H1 (cell line): ENCODE measurements at places on chromosomes 6 and 20. TPM values are rescaled to one million over a fixed set of nuclear protein-coding genes. Genes with fewer than 3 reads are reported as not detected.
A peak's percentile ranks its signal among the peaks of the same experiment; 100 is the strongest.

Gene WFDC5
- not detected in 2 replicates for total RNA-seq

Gene BCL2L1
- total RNA-seq: 64.9 and 66.0 TPM in 2 replicates

DNA sequence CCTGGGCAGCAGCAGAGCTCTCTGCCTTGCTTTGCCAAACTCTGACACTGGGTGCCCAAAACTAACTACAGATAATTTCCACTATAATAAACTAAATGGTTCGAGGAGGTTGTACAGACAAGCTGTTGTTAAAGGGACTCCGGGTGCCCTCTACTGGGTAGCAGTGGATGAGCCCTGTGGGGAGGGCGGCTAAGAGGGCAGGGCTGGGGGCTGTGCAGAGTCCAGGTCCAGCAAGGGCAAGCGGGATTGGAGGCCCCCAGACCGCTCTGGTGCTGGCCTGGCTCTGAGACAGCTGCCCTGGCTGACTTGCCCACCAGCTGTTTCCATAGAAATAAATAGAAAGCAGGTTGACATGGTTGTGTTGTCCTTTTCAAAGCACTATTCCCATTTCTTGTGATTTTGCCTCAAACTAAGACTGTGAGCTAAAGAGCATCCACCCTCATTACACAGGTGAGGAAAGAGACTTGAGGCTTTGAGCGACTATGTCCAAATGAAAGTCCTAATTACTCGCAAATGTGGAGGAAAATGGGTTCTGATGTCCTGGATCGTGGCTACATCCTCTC, 167.6 kb upstream of the CST7 start:
- no peaks in the 10 kb centered on the region for H3K27me3 ChIP-seq
- H3K4me1 ChIP-seq: no peaks in the 10 kb centered on the region
- H3K27ac ChIP-seq: no peak overlapping the region
- no peak overlapping the region for H3K4me3 ChIP-seq
- peak; percentile 55 for DNase-seq

DNA sequence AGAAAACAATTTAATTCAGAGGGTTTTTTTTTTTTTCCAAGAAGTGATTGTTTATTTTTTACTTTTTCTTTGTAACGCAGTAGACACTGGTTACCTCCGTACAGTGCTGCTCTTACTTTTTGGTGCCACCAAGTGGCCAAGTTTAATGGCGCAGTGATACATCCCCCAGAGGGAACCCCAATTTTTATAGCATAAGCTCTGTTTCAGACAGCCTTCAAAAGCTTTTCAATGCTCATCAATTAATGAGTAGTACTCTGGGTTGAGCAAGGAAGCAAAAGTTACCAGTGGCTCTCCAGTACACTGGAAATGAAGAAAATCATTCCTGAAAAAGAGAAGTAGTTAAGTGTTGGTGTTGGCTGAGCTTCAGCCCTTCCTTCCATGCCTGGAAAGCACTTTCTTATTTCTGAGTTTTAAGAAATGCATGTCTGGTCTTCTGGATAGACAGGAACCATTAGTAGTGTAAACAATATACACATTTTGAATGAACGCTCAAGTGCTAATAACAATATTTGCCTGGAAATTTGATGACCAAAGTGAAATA, 129.1 kb upstream of the SMLR1 start:
- no peaks in the 10 kb centered on the region for H3K4me1 ChIP-seq
- no peaks in the 10 kb centered on the region for H3K27me3 ChIP-seq
- no peak for DNase-seq
- H3K4me3 ChIP-seq: no peak overlapping the region

DNA sequence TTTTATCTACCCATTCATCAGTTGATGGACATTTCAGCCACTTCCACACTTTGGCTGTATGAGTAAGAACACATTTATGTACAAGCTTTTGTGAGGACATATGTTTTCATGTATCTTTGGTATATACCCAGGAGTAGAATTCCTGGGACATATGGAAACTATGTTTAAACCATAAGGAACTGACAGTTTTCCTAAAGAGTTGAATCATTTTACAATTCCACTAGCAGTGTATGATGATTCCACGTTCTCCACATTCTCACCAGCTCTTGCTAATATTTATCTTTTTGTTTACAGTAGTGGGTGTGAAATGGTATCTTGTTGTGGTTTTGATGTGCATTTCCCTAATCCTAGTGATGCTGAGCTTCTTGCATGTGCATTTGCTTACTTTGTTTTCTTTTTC, 338.1 kb downstream of the PLCB1 start:
- no peak overlapping the region for H3K4me3 ChIP-seq
- no peaks in the 10 kb centered on the region for H3K4me1 ChIP-seq
- H3K27ac ChIP-seq: no peak overlapping the region
- H3K36me3 ChIP-seq: no peaks in the 10 kb centered on the region
- DNase-seq: no peak
- no peaks in the 10 kb centered on the region for H3K27me3 ChIP-seq

- H3K4me3 ChIP-seq: no peak overlapping the region
- H3K4me1 ChIP-seq: no peaks in the 10 kb centered on the region
- H3K27ac ChIP-seq: no peak overlapping the region
- no peaks in the 10 kb centered on the region for H3K36me3 ChIP-seq
- no peaks in the 10 kb centered on the region for H3K27me3 ChIP-seq
- no peak for DNase-seq
These were observed 435.5 kb upstream of the NRSN1 start for GRCh38 chr6:23690453-23691049.

DNA sequence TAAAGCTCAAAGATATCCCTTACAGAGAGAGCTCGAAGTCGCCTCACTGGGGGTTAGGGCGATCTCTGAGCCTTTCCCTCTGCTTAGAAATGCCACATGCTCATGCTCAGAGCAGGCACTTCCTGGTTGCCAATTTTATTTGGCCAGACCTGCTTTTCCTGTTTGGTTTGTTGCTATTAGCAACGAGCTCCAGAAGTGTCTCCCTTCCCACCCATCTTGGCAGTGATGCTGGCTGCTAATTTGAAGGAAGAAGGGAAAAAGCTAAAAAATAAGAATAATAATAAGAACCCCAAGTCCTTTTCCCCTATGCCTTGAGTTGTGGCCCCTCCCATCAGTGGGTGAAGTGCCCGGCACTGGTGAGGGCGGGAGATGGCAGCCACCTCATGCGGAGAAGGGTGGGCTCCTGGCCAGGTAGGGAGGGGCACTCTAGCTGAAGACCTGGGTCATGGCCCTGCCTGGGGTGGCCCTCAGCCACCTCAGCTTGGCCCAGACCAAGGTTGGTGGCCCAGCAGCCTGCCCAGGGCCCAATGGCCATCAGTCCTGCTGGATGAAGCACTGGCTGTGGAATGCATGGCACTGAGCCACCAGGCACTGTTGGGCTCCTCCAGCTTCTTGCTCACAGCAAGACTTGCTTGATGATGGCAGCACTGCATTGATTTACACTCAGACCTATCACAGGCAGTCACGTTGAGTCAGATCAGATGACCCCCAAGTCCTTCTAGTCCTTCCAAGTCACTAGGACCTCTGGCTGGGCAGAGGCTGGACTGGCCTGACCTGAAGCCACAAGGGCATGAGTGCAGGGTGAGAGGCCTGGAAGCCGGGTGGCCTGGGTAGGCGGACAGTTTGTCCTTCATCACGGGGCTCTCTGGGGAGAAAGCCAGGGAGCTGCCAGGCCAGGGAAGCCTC, 79.0 kb downstream of the SYNJ2 start:
- no peaks in the 10 kb centered on the region for H3K4me1 ChIP-seq
- H3K4me3 ChIP-seq: no peak overlapping the region
- no peaks in the 10 kb centered on the region for H3K36me3 ChIP-seq
- 0 out of 2 replicates have a peak overlapping the region, but pooled peaks have one; percentile 38 for H3K27ac ChIP-seq

DNA sequence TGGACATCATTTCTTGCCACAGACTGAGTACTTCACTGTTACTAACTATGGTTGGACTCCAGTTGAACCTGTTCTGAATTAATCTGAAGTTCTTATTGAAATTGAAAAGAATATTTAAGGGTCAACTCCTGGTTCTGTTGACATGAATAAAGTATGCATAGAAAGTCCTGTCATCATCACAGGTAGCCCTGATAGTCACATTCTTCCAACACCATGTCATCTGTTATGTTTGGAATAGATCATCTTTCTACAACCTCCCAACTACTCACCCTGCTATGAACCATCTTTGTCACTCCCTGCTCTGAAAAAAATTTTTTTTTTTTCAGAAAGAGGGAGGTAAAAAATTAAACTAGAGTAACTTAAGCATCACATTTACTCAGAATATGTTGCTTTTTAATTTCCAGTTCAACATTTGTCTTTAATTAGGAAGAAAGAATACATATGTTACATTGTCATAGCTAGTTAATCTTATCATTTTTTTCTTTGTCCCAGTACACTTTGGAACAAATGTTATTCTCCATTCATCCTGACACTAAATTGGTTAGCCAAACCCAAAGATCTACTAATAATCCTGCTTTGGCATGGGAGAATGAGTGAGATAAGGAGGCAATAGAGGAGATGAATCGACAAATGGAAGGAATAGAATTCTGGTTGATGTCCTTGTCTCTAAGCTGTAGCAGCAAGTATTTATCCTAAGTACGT, 775.1 kb upstream of the NRSN1 start:
- no peaks in the 10 kb centered on the region for H3K36me3 ChIP-seq
- no peak overlapping the region for H3K27ac ChIP-seq
- DNase-seq: no peak

DNA sequence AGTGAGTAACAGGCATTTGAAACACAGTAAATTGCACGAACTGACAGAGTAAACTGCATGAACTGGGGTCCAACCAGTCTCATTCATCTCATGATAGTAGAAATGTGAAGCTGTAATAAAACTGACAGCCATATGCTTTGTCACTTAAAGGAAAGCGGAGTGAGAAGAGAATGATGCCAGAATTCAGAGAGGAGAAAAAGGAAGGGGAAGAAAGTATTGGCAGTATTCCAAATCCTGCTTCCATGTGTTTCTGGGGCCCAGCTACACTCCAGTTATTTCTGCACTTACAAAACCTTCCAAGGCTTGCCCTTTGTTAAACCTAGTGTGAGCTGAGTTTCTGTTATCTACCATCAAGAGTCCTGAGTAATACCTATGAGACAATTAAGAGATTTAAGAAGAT, 17.2 kb downstream of the SNX14 start:
- no peak overlapping the region for H3K27ac ChIP-seq
- peaks cover 2% of the 10 kb centered on the region; the same call in 1 of the 2 replicates for H3K4me1 ChIP-seq
- no peaks in the 10 kb centered on the region for H3K36me3 ChIP-seq
- no peak overlapping the region for H3K4me3 ChIP-seq

DNA sequence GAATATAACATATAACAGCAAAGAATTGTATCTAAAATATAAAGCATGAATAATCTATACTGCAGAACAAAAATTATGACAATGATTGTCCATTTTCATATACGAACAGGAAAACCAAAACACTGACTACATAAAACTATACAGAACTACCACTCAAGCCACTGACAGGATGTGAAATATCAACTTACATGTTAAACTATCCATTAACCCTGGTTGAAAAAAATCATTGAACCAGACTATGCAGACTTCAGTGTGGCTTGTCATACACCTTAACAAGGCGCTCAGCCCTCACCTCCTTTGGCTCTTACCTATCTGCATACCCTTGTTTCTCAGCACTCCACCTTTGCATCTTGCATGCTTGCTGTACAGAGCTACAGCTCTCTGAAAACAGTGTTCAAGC, 34.9 kb downstream of the ASCC3 start:
- H3K4me1 ChIP-seq: no peaks in the 10 kb centered on the region
- no peak for DNase-seq
- H3K27ac ChIP-seq: no peak overlapping the region
- no peak overlapping the region for H3K4me3 ChIP-seq
- H3K36me3 ChIP-seq: 0 out of 2 replicates have a peak, but pooled peaks cover 4% of the 10 kb centered on the region
- H3K27me3 ChIP-seq: no peaks in the 10 kb centered on the region

DNA sequence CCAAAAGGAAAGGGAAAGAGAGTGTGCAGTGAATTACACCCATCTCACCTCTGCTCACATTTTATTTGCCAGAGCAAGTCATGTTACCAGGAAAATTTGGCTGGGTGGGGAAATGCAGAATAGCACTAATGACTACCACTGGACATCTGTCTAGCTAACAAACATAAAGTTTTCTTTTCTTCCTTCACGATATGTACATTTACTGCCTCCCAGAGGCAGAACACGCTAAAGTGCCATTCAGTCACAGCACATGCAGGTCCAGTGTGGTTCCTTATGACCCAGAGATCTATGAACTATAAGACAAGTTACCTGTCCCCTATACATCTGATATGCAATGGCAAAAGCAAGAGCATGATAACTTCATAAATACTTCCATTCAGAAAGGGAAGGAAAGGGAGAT, 194.1 kb downstream of the OGFRL1 start:
- H3K4me1 ChIP-seq: no peaks in the 10 kb centered on the region
- no peak overlapping the region for H3K27ac ChIP-seq
- H3K27me3 ChIP-seq: no peaks in the 10 kb centered on the region
- H3K4me3 ChIP-seq: no peak overlapping the region
- H3K36me3 ChIP-seq: no peaks in the 10 kb centered on the region

DNA sequence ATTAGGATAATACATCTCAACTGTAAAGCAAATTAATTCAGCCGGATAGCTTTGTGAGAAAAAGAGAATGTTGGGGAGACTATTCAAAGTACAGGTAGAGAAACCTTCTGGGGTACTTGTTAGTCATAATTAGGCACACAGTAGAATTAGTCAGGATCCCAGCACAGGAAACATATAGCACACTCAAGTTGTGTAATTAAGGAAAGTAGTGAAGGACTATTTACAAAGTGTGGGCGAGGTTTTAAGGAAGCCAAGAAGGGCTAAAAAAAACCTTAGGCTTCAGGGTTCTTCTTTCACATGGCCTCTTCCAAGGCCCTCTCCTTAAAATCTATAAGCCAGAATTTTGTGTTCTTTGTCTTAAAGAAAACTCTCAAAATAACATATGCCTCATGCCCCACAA, 126.7 kb downstream of the RTN4IP1 start:
- no peak overlapping the region for H3K4me3 ChIP-seq
- no peaks in the 10 kb centered on the region; the same call in 1 of the 2 replicates for H3K27me3 ChIP-seq
- no peaks in the 10 kb centered on the region for H3K36me3 ChIP-seq
- H3K4me1 ChIP-seq: no peaks in the 10 kb centered on the region
- DNase-seq: no peak

- no peak for DNase-seq
- H3K27me3 ChIP-seq: no peaks in the 10 kb centered on the region
- H3K4me3 ChIP-seq: peak overlapping the region; percentile 21; the same call in 1 of the 2 replicates
- peaks cover 14% of the 10 kb centered on the region for H3K4me1 ChIP-seq
- H3K27ac ChIP-seq: no peak overlapping the region
These were observed 5.9 kb upstream of the TUBB2A start for GRCh38 chr6:3163248-3163594.

DNA sequence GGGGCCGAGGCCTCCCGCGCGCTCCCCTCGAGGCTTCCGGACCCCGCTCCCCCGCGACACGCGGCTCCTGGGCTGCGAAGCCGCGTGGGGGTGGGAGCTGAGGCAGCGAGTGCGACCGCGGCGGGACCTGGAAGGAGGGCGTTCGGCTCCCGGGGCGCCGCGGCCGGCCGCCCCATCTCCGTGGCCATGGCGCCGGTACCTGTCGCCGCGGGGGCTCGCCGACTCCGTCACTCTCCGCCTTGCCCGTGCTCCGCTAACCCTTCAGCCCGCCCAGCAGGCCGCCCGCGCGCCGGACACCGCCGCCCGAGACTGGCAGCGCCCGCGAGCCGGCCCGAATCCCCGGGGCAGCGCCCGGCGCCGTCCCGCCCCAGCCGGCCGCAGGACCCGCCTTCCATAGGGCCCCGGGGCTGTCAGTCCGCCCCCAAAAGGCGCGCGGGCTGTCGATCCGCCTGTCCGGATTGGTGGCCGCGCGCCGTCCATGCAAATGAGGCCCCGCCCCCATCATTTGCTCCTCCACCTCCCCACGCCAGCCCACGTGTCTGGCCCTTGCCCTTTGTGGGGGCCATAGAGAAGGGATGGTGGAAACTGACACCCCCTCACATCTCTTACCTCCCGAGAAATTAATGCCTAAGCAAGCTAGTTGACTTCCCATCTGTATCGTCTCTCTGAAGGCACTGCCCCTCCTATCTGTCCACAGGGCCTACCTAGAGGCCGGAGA, at the start of gene FKBP5:
Gene FKBP5, minus strand, starts transcription at position 311 of the 718 bp plus-strand sequence. CDS start 46,091 bp downstream, outside the sequence.
- H3K36me3 ChIP-seq: no peaks in the 10 kb centered on the region
- peak within 1 kb of the TSS; percentile 79 for H3K4me3 ChIP-seq
- DNase-seq: peak; percentile 96
- no peaks in the 10 kb centered on the region for H3K27me3 ChIP-seq
- H3K27ac ChIP-seq: peak within 1 kb of the TSS; percentile 63; the same call in 1 of the 2 replicates
